Stimulated activated CD4-positive, alpha-beta T cell treated with anti-CD3 and anti-CD28 coated beads, Interleukin-15, amount 100 ng/mL, for 48 hours (primary cell): ENCODE measurements at places on chromosomes 12 and 14.

- no peak for DNase-seq
Measured at GRCh38 chr14:30252783-30253674, 305.9 kb upstream of the G2E3 start.

DNA sequence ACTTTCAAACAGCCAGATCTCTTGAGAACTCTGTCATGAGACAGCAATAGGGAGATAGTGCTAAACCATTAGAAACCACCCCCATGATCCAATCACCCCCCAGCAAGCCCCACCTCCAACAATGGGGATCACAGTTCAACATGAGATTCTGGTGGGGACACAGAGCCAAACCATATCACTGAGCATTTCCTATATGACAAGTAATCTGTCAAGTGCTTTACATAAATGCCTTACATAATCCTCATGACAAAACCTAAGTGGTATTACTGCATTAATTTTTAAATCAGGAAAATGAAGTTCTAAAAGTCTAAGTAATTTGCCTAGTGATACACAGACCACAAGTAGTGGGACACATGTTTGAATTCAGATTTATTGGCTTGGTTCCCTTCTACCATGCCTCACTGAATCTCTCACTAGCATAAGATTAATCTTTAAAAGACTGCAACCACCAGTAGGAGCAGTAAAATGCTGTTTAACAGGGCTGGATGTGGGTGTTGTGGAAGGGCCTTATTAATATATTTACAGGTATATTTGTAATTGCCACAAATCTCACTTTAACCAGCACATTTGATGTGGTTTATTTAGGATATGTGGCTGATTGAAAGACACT, 323.1 kb upstream of the FBXO33 start:
- no peak for DNase-seq

DNA sequence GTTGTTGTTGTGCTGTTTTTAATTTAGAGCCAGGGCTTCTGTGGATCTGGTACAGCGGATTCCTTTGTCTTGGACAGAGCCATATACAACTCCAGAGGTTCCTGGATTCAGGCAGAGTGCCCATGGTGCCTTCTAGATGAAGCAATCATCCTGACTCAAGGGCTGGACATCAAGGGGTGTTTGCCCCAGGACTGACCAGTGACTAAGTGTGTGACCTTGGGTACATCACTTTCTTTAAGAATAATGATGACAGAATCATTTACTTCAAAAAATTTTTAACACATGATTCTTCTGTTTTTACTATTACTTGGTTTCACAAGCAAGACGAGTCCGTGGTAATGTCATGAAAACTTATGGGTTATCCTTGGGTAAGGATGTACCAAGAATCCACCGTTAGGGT, 397.3 kb downstream of the ZFP36L1 start:
- no peak for DNase-seq

DNA sequence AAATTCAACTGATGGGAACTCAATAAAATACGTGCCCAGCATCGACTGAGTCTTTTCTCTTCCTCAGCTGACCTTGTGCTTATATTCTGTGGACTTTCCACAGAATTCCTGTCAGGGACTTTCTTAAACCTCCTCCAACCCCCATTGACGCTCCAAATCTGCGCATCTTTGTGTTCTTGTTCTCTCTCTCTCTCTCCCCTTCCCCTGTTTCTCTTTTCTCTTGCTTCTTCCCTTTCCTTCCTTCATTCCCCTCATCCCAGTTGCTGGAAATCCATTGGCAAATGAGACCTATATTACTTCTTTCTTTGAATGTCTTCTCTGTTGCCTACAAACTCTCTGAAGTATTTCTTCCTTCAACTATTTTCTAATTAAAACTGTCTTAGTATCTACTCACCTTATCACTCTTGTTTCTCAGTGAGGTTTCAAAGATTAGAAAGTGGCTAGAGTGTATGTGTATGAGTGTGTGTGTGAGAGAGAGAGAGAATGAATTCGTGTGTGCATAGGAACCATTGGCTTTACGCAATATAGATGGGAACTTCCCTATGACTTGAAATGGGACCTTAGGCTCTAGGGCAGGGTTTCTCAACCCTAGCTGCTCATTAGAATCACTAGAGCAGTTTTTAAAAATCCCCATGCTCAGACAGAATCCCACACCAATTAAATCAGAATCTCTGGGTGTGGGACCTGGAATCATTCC, 41.8 kb upstream of the DHRS7 start:
- no peak for DNase-seq

DNA sequence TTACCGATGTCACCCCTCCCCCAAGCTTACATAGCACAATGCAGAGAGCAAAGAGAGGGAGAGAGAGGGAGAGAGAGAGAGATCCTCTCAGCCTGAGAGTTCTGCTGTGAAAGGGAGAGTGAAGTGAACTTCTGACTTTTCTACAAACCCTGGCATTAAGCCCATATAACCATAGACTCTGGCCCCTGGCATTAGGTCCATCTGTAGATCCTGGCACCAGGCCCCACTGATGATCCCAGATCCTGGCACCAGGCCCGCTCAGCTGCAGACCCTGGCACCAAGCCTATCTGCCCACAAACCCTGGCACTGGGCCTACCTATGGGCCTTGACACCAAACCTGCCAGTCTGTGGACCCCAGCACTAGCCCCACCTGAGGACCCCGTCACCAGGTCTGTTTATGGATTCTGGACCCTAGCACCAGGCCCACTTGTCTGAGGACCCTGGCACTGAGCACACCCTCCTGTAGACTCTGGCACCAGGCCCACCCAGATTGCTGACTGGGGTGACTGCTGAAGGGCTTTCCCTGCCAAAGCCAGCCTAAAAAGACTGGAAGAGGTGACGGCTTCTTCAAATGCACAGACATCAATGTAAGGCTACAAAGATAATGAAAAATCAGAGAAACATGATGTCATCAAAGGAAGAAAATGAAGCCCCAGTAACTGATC, 14.5 kb upstream of the KRT83 start:
- no peak for DNase-seq

GRCh38 chr12:60947533-60947932, 1312.7 kb upstream of the USP15 start:
- DNase-seq: no peak

DNA sequence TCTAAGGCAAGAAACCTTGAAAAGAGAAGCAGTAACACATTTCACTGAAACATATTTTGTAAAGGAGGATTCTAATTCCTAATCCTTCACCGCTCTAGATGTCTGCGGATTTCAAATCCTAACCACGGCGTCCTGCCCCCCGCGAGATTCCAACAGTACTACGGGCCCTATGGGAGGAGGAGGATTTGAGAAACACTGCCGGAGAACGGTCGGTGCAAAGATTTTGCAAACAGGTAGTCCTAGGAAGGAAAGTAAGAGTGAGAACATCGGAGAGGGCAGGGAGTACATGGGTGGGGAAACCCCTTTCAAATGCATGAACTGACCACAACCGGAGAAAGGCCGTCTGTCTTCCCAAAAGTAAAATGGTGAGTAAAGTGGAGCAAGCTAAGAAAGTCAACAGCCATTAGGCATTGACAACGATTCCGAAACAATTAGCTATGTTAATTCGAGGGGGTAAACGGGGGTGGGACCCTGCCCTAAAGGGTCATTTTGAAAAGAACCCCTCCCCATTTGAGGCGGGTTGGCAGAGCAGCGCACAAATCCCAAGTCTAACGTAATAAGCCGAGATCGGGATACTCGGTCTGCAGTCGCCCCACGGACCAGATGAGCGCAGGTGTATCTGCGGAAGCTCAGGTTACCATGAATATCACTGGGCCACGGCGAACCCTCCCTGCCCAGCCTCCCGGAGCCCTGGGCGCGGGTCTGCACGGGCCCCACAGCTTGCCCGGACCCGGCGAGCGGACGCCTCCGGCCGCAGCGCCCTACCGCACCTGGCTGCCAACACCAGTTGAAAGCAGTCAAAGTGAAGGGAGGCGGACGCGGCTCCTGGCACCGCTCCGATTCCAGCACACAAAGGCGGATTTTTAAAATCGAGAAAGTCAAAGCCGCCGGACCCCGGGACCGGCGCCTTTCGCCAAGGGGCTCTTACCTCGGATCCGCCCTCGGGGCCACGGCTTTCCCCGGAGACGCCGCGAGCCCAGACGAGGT, 662 bp downstream of the EPS8 start:
- no peak for DNase-seq

DNA sequence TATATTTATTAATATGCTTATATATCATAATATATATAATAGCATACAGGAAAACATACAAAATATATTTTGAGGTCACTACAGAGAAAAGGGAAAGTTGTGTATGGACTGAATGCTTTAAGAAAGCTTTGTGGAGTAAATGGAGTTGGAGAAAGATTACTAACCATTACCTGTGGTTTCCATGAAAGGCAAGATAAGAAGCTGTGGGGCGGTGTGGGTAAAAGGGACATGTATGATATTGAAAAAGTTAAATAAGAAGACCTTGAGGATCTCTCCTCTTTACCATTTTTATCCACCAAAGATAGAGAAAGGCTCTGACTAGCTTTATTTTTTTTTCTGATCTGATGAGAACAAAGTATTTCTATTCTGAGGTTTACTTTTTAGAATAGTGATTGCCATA, 404.4 kb downstream of the TRHDE start:
- DNase-seq: no peak

DNA sequence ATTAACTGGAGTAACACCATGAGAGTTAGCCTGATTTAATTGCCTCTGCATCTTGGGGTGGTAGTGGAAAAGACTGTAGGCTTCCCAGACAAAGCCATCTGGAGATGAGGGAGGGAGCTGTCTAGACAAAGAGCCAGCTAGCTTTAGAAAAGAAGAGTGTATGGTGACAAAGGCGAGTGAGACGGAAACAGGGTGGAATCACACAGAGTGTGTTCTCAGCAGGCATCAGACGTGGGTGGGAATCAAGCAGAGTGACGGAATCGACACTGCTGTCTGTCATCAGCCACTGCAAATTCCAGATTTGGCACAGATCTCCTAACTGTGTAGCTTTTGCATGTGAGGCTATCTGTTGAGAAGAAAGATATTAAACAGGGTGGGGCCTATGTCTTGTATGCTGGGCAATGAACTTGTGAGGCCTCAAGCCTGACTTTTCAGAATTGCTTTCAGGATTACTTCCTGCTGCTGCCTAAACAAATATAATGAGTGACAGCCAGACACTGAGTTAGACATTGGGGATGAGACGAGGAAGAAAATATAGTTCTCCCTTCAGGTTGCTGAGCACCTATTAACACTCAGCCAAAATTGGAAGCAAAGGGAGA, 236.5 kb upstream of the GRIP1 start:
- no peak for DNase-seq

DNA sequence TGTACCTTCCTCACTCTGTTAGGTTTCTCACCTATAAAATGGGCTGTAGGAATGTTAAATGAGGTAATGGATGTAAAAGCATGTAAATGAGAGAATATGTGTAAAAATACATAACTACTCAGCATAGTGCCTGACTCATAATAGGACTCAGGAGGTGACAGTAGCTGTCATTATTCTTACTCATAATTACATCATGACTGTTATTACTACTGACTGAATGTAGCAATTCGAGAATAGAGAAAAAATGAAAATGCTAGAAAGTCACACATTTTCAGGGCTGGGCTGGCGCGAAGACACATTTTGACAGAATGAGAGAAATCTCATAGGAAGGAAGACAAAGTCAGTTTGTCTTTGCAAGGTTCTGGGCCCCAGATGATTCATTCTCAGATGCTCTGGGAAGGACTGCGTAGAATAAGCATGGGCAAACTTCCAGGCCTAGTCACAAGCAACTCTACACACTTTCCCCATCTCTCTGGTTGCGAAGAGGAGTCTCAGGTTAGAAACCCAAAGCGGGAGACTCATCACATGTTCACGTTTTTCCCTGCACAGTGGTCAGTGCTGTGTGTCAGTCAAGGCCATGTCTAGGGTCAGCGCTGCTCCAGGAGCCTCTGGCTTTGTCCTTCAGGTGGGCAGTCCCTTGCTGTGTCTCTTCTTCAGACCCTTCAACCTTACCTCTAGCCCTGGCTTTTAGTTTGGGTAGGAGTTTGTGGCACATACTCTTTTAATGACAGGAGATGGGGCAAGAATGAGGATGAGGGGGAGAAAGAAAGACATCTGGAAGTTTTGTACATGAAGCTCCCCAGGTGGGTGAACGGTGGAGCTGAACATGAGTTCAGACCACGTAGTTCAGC, 8.4 kb downstream of the GPRC5A start:
- peak; percentile 64 for DNase-seq

DNA sequence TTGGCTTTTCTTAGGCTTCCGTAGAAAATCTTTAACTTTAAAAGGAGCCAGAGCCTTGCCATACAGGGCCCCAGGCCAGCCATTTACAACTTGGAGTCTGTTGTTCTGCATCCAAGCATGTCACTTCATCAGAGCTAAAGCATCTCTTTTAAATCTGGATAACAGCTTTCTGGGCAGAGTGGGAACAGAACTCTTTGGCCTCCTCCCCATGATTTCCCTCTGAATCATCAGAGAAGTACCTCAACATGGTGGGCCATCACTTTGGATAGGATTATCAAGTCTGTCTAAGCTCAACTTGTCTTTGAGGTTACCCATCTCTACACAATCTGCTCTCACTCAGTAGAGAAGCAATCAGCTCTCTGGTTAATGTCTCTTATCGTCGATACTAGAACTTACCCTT, 170.9 kb downstream of the SLC6A15 start:
- no peak for DNase-seq

- no peak for DNase-seq
Measured at GRCh38 chr14:85040046-85040685, 489.8 kb upstream of the FLRT2 start.

DNA sequence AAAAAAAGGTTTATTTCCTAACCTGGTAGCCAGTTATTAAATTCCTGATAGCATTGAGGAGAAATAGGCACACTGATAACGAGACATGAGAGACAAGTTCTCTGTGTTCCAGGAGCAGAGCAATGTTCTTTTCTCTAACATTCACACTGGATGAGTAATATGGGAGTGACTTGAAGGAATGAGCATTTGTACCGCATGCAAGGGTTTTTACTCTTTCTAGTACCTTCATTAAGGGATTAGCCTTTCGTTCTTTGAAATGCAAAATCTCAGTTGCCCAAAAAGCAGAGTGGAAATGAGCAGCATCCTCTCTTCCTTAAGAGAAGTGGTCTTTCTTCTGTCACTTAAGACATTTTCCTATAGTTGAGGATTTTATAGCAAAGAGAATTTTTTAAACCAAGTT, 54.7 kb downstream of the FGD4 start:
- DNase-seq: no peak

- no peak for DNase-seq
Measured at GRCh38 chr14:105465209-105466031, 9.2 kb upstream of the CRIP2 start.

- DNase-seq: no peak
Measured at GRCh38 chr12:75959060-75959459, 72.5 kb downstream of the PHLDA1 start.

GRCh38 chr14:61704554-61704953, 9.2 kb downstream of the HIF1A start:
- DNase-seq: no peak

GRCh38 chr12:53230108-53230845, 1.7 kb downstream of the RARG start:
- DNase-seq: no peak

- no peak for DNase-seq
Measured at GRCh38 chr14:56004786-56005185, 113.4 kb upstream of the PELI2 start.

GRCh38 chr12:22731236-22731635, 106.3 kb downstream of the ETNK1 start:
- DNase-seq: no peak
